ENCODE measurements at places on chromosomes 5 and 9.
A peak's percentile ranks its signal among the peaks of the same experiment; 100 is the strongest.

GRCh38 chr9:96581786-96582185 is 37.9 kb downstream of the CDC14B start:
- DNase-seq, result no peak
- no peak overlapping the region for H3K4me3 ChIP-seq

DNA sequence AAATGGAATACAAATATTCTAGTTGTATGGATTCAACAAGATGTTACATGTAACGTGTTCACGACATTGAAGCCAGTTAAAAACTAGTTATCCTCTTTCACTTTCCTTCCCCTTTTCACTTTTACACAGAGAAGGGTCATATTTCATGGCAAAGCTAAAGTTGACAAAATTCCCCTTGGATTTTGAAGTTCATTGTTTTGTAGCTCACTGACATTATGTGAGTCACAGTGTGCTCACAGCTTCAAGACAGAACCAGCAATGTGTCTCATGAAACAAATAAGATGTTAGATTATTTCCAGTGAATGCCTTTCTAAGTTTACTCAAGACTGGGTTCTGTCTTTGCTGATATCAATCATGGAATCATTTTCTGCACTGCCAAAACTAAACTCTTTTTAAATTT is 535.5 kb upstream of the GRIN3A start:
- no peaks in the 10 kb centered on the region for H3K27me3 ChIP-seq
- H3K36me3 ChIP-seq, result peaks cover 5% of the 10 kb centered on the region
- no peak for DNase-seq
- no peak overlapping the region for H3K4me3 ChIP-seq

DNA sequence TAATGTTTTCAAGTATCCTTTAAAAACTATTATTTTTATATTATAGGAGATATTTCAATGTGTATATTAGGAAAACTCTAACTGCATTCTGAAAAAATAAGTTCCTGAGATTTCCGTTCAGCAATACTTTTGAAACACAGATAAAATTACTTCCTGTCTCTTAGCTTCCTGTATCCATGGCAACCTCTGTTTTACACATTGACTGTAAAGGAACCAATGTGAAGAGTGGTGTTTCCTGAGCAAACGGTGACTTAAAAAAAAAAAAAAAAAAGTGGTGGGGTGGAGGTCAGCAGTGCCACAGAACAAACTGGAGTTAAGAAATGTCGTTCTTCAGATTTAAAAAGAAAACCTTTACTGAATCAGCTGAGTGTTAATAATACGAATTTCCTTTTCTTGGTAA is at the start of gene LRRC70:
LRRC70 (plus strand) TSS at position 280 of the 400 bp plus-strand sequence. CDS start 620 bp downstream, outside the sequence.
- no peak for DNase-seq
- peak within 1 kb of the TSS; percentile 68 for H3K27ac ChIP-seq
- H3K27me3 ChIP-seq, result no peaks in the 10 kb centered on the region
- H3K36me3 ChIP-seq, result no peaks in the 10 kb centered on the region
- peaks cover 51% of the 10 kb centered on the region for H3K4me1 ChIP-seq

- H3K36me3 ChIP-seq, result no peaks in the 10 kb centered on the region
- H3K4me3 ChIP-seq, result no peak overlapping the region
- H3K27ac ChIP-seq, result no peak overlapping the region
- H3K27me3 ChIP-seq, result peaks cover 32% of the 10 kb centered on the region
Measured at GRCh38 chr5:135295852-135296251, 103.2 kb downstream of the MACROH2A1 start.

GRCh38 chr5:151820271-151820670 is 48.5 kb downstream of the G3BP1 start:
- no peaks in the 10 kb centered on the region for H3K36me3 ChIP-seq
- no peaks in the 10 kb centered on the region for H3K4me1 ChIP-seq
- no peak overlapping the region for H3K27ac ChIP-seq

- H3K27me3 ChIP-seq, result peaks cover 4% of the 10 kb centered on the region
- H3K36me3 ChIP-seq, result peaks cover 8% of the 10 kb centered on the region
- no peaks in the 10 kb centered on the region for H3K4me1 ChIP-seq
- no peak for DNase-seq
- H3K4me3 ChIP-seq, result no peak overlapping the region
Measured at GRCh38 chr9:81363916-81364480, 325.3 kb downstream of the TLE1 start.

DNA sequence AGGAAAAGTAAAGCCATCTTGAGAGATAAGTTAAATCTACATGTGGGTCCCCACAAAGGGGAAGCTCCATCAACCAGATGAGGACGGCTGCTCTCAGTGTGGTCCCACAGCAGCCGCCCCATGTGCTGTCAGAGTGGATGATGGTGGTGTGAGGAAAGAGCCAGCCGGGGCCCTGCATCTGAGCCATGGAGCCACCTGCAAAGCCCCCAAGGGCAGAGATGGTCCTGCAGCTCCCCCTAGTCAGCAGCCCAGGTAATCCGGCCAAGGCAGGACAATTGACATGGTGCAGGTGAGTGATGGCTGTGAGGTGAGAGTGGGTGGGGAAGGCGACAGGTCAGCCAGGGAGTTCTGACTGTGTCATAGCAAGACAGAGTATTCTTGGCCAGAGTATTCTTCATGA is 458.8 kb downstream of the ICE1 start:
- H3K4me3 ChIP-seq, result no peak overlapping the region
- no peaks in the 10 kb centered on the region for H3K36me3 ChIP-seq
- H3K4me1 ChIP-seq, result no peaks in the 10 kb centered on the region
- no peak for DNase-seq
- no peak overlapping the region for H3K27ac ChIP-seq

GRCh38 chr5:6732634-6733410 is 19.6 kb downstream of the TENT4A start:
- H3K27ac ChIP-seq, result peak overlapping the region; percentile 37
- no peaks in the 10 kb centered on the region for H3K27me3 ChIP-seq
- H3K4me3 ChIP-seq, result no peak overlapping the region
- peaks cover 7% of the 10 kb centered on the region for H3K36me3 ChIP-seq
- DNase-seq, result no peak

DNA sequence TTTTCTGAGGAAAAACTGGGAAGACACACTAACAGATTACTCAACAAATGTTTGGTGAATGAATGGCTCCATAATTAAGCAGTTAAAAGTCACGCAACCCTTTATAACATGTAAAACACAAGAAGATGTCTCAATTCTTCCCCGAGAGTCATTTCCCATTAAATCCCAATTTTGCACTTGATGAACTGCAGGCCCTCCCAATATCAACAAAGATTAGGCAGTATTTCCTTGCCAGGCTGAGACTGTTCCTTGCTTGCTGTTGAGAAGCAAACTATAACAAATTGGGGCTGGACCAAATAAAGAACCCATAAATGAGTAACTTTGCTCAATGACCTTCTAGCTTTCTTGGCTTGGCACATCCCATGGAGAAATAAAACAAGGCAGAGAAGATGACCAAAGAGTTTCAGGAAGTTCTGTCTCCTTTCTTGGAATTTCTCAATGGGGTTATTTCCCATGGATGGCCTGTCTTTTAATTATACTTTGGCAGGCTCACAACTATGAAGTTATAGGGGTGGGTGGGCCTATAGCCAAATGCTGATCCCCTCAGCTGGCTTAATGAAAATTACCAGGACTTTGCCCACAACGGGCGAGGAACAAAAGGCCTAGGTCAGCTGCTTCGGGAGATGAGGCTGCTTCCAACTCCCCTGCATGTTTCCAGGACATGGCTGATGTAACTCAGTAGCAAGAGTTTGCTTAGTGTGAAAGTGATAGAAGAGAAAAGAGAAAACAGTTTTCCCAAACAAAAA is 243.1 kb upstream of the RFX3 start:
- DNase-seq, result no peak
- H3K36me3 ChIP-seq, result no peaks in the 10 kb centered on the region
- peaks cover 24% of the 10 kb centered on the region for H3K27me3 ChIP-seq
- H3K4me3 ChIP-seq, result no peak overlapping the region
- no peak overlapping the region for H3K27ac ChIP-seq
- no peaks in the 10 kb centered on the region for H3K4me1 ChIP-seq

- peak; percentile 60 for DNase-seq
- H3K27ac ChIP-seq, result no peak overlapping the region
- H3K4me1 ChIP-seq, result peaks cover 5% of the 10 kb centered on the region
- peaks cover 17% of the 10 kb centered on the region for H3K27me3 ChIP-seq
- no peaks in the 10 kb centered on the region for H3K36me3 ChIP-seq
- peak overlapping the region; percentile 10 for H3K4me3 ChIP-seq
Measured at GRCh38 chr5:172641359-172642050, 442 bp downstream of the NEURL1B start.

GRCh38 chr9:126228781-126229444 is 97.7 kb upstream of the MVB12B start:
- DNase-seq, result no peak
- no peaks in the 10 kb centered on the region for H3K36me3 ChIP-seq
- H3K4me3 ChIP-seq, result no peak overlapping the region
- H3K4me1 ChIP-seq, result peaks cover 2% of the 10 kb centered on the region
- no peak overlapping the region for H3K27ac ChIP-seq

GRCh38 chr5:147673266-147673665 is 109.3 kb downstream of the JAKMIP2 start:
- H3K4me1 ChIP-seq, result no peaks in the 10 kb centered on the region
- H3K27ac ChIP-seq, result no peak overlapping the region
- H3K27me3 ChIP-seq, result no peaks in the 10 kb centered on the region
- no peak overlapping the region for H3K4me3 ChIP-seq
- no peaks in the 10 kb centered on the region for H3K36me3 ChIP-seq

GRCh38 chr9:72911816-72912215 is 41.0 kb downstream of the ALDH1A1 start:
- no peaks in the 10 kb centered on the region for H3K36me3 ChIP-seq
- no peak overlapping the region for H3K4me3 ChIP-seq
- no peak for DNase-seq

- H3K27me3 ChIP-seq, result no peaks in the 10 kb centered on the region
- H3K4me3 ChIP-seq, result no peak overlapping the region
- peak overlapping the region; percentile 14 for H3K27ac ChIP-seq
- DNase-seq, result peak; percentile 39
- H3K4me1 ChIP-seq, result peaks cover 26% of the 10 kb centered on the region
- no peaks in the 10 kb centered on the region for H3K36me3 ChIP-seq
Measured at GRCh38 chr9:129235931-129236331, 57.9 kb upstream of the IER5L start.

GRCh38 chr5:117266280-117266679 is 691.7 kb upstream of the SEMA6A start:
- H3K27me3 ChIP-seq, result no peaks in the 10 kb centered on the region
- H3K36me3 ChIP-seq, result no peaks in the 10 kb centered on the region
- no peaks in the 10 kb centered on the region for H3K4me1 ChIP-seq
- H3K27ac ChIP-seq, result no peak overlapping the region
- no peak overlapping the region for H3K4me3 ChIP-seq

- peaks cover 10% of the 10 kb centered on the region for H3K4me1 ChIP-seq
- no peaks in the 10 kb centered on the region for H3K36me3 ChIP-seq
- H3K27me3 ChIP-seq, result no peaks in the 10 kb centered on the region
- no peak for DNase-seq
- no peak overlapping the region for H3K27ac ChIP-seq
- no peak overlapping the region for H3K4me3 ChIP-seq
Measured at GRCh38 chr9:38039907-38040682, 28.9 kb downstream of the SHB start.

DNA sequence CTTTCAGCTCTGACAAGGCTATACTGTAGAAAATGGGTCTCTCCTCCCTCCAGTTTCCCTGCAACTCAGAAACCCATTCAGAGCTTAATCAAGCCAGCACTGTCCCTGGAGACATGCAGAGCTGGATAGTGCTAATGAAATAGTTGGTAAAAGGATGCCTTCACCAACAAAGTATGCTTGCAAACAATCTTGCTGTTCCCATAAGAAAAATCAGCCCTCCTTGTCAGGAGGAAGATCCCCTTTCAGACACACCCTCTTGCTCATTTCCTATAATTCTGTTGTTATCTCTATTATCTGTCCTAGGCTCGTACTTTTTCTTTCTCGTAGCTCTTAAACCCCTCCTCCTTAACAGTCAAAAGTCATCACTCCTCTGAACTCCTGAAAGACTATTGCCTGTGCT is 9.9 kb upstream of the OSMR start:
- no peak overlapping the region for H3K27ac ChIP-seq
- peaks cover 15% of the 10 kb centered on the region for H3K27me3 ChIP-seq
- no peak for DNase-seq
- H3K36me3 ChIP-seq, result no peaks in the 10 kb centered on the region
- no peaks in the 10 kb centered on the region for H3K4me1 ChIP-seq
- no peak overlapping the region for H3K4me3 ChIP-seq

GRCh38 chr9:18911714-18912342 is 121.2 kb downstream of the SAXO1 start:
- no peak for DNase-seq
- no peaks in the 10 kb centered on the region for H3K36me3 ChIP-seq
- no peak overlapping the region for H3K27ac ChIP-seq
- no peak overlapping the region for H3K4me3 ChIP-seq
- no peaks in the 10 kb centered on the region for H3K4me1 ChIP-seq
